ENCODE measurements at places on chromosomes 11 and 22.

DNA sequence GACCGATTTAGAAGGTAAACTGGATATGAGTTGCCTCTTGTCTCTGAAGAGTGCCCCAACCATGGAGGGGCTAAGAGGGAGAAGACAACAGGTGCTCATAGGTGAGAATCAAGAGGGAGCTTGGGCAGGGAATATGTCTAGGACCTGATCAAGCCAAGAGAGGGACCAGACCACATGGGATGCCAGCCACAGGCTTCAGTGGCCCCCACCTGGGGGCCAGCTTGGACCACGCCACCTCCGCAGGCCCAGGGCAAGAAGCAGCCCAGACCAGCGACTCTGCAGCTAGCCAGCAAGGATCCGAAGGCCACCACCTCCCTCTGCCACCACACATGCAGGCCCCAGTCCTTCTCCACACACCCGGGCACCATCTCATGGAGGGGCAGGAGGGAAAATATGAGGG, 92.5 kb upstream of the LDLRAD3 start:
- DNase-seq: no peak

DNA sequence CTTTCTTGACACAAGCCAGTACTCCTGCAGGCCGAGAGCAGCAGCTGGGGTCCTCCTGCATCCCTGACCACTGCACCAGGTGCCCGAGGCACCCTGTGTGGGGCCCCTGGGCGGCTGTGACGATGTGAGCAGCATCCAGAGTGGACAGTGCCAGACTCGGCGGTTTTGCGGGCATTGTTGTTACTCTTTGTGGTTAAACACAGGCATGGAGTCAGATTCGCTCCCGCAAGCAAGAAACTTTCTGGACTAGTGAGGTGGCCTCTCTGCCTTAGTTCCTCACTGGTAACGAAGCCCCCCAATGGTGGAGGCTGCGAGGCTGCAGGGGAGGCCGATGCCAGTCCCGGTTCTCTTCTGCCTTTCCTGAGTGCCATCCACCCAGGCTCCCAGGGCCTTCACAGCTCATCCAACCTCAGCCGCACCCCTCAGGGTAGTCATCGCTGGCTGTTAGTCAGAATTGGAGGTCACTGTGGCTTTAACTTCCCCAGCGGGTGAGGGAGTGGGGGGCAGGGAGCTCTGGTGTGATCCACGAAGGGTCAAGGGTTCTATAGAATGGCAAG, 3.7 kb upstream of the CLDN5 start:
- no peak for DNase-seq

DNA sequence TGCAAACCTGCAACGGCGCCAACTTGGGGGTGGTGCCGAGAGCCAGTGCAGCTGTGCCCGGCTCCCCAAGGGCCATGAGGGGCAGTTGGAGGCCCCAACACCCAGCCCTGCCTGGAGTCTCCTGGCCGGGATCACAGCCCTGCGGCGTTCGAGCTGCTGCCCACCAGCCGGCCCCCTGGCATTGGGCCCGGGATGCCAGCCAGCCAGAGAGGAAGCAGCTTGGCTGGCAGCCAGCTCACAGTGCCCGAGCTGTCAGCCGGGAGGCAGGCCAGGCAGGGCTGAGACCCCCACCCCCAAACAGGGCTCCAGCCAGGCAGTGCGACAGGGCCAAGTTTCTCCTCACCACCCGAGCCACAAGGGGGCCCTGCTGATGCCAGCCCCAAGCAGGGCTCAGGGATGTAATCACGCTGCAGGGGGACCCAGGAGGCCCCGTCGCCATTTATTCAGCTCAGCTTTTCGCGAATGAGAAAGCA, 26.0 kb upstream of the TCF20 start:
- DNase-seq: no peak

DNA sequence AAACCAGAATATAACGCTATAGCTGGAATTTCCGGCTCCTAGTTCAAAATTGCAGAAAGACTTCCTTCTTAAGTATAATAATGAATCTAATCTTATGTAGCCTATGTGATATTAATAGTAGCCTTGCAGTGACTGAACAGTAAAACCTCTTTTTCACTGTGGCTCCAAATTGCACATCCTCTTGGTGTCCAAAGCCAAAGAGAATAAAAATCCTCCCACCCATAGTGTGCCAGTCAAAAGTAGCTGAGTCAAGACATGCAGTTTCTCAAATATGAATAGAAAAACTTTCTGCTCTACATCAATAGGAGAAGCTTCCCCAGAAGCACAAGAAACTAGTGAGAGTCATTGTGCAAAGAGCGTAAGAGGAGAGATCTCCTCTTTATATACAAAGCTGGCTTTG, 76.0 kb upstream of the PICALM start:
- DNase-seq: no peak

DNA sequence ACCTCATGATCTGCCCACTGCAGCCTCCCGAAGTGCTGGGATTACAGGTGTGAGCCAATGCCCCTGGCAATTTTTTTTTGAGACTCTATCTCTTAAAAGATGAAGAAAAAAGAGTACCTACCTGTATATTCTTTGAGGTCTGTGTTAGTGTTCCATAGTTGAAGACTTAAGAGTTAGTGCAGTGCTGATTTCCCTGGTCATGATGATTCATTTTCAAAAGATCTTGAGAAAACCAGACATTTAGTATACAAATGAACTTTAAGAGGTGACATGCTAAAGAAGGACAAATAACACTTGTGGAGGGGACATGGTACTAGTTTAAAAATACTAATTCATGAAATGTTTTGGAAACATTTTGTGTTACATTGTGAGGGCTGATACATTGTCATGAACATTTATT, 17.7 kb downstream of the CBL start:
- DNase-seq: no peak

DNA sequence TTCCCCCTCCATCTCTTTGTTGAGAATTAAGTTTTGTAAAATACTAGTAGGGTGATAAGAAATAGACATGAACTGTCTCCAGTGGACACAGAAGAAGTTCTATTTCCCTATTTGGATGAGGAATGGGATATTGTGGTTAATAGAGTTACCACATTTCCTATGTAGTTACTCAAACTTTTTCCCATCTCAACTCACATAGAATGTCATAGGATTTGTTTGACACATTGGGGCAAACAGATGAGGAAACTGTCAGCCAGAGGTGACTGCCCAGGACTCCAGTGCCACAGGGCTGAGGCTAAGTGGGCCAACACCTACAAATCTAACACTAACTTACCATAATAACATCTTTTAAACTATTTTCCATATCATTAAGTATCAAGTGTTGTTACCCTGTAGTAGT, 58.3 kb downstream of the CCDC83 start:
- no peak for DNase-seq

DNA sequence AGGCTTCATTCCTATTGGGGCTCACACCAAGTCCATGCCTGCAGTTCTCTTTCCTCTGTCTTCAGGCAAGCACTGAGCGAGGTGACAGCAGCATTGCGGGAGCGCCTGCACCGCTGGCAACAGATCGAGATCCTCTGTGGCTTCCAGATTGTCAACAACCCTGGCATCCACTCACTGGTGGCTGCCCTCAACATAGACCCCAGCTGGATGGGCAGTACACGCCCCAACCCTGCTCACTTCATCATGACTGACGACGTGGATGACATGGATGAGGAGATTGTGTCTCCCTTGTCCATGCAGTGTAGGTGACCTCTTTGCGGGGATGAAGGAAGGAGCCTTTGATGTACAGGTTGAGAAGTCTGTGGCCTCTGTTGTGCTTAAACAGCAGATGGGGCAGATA, 11.4 kb upstream of the RRM1 start:
- DNase-seq: no peak

DNA sequence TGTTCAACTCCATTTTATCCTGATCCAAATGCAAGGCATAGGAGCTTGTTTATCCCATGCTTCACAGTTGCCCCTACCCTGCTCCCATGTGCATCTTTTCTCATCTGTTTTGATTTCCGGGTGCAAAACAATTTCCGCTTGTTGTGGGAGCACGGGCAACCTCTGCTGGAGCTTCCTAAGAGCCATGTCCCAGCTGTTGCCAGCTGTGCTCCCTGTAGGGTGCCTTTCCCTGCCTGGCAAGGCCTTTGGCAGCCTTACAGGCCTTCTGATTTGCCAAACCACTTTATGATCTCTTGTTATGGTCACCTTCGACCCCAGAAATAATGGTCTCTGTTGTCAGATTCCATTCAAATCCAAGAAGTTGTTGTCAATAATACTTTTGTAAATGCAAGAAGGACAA, 1038.5 kb downstream of the OPCML start:
- DNase-seq: no peak

GRCh38 chr11:76394411-76394810, 13.3 kb downstream of the GVQW3 start:
- DNase-seq: no peak

GRCh38 chr22:35329114-35329847, 29.6 kb downstream of the TOM1 start:
- DNase-seq: no peak

All from fibroblast of the conjunctiva (primary cell).